ENCODE measurements at places on chromosomes 2 and 18.

- no peak for DNase-seq
Observed at GRCh38 chr2:7788736-7789135, 871.5 kb downstream of the RNF144A start.

- DNase-seq = no peak
Observed at GRCh38 chr2:72136933-72137497, 10.6 kb downstream of the CYP26B1 start.

- no peak for DNase-seq
Observed at GRCh38 chr2:226159875-226160479, 639.6 kb downstream of the IRS1 start.

GRCh38 chr2:71067567-71068217 lies 756 bp upstream of the NAGK start:
- no peak for DNase-seq

DNA sequence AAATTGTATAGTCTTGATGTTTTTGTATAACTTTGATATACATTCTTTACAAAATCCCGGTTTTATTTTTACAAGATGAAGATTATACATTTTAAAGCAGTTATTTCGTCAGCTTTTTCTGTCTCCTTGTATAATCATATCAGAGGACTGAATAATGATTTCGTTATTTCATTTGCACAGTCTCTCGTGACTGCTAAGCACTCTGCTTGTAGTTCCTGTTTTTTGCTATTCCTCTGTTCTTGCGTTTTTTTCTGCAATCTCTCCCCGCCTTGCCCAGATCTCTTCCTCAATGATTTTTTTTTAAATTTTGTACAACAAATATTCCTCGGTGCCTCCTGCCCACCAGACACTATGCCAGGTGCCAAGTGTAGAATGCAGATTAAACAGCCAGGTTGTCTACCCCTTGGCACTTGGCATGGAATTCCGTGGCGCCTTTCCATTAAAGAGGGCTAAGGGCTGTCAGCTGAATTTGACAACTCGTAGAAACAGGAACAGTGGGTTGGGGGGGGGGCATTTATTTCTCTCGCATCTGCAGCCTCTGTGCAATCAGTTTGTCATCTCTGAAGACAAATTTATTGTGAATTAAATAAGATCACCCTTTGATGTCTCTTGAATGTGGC lies 69.6 kb downstream of the KLHL29 start:
- DNase-seq = no peak

DNA sequence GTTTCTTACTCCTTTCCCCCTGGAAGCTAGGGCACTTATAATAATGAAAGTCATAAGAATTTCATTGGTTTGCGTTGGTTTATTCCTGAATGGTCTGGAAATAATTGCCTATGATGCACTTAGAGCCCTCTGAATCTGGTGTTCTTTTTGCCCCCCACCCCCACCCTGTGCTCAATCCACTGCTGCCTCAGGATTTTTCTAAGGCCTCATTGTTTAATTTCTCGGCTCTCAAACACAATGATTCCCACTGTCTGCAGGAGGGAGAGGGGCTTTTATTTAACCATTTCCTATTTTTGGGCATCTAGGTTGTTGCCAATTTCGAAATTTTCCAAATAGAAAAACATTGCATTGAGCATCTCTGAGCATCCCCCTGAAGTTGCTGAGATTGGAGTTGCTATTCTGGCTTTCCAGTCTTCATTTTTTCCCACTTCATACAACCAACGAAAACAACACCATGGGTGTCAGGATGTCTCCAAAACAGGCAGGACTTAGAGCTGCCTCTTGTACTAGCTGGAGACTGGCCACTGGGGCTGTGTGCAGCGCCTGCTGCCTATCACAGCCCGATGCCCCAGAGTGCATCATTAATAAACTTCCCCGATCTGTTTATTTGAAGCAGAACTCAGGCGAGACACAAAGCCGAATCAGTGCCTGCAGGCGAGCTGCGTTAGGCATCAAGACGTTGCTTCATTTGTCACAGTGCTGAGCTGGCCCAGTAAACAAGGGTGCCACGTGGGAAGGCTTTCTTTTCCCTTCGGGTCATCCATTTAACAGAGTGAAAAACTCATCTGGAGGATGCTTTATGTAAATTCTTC lies 1.8 kb upstream of the PCARE start:
- no peak for DNase-seq

- DNase-seq = no peak
Observed at GRCh38 chr2:74538881-74539339, 9.2 kb downstream of the HTRA2 start.

- no peak for DNase-seq
Observed at GRCh38 chr2:23381084-23381483, 3.9 kb upstream of the KLHL29 start.

DNA sequence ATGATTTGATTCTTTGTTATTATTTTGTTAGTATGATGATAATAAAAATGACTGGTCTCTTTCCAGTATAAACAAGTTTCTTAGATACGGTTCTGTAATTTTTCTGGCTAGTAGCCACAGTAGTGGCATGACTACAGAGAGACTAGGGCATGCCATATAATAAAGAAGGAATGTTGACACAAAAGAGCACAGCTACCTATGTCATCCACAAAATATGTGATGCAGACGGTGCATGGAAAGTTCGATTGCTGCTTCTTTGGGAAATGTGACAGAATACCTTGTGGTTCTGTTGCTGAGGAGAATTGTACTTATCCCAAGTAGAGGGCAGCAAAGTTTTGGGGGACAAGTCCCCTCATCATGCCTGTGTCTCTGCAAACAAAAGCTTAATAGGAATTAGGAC lies 26.1 kb upstream of the SETBP1 start:
- DNase-seq = no peak

DNA sequence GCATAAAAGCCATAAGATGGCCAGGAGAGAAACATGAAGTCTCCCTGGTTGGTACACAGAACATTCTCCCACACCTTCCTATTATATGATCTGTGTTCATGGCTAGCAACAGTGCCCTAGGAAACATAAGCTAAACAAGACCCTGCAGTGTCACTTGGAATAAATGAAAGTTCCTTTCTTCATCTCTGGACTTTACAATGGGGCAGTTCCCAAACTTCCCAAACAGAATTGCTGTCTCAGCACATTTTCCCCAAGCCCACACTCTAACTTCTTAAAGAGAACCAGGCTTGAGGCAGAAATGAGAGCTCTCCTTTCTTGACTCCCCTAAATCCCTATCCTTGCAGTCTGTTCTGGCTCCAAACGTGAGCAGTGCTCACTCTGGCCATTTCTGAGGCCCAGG lies 173.2 kb upstream of the CREB1 start:
- no peak for DNase-seq

- DNase-seq = no peak
Observed at GRCh38 chr2:125644257-125644656, 1011.7 kb upstream of the GYPC start.

DNA sequence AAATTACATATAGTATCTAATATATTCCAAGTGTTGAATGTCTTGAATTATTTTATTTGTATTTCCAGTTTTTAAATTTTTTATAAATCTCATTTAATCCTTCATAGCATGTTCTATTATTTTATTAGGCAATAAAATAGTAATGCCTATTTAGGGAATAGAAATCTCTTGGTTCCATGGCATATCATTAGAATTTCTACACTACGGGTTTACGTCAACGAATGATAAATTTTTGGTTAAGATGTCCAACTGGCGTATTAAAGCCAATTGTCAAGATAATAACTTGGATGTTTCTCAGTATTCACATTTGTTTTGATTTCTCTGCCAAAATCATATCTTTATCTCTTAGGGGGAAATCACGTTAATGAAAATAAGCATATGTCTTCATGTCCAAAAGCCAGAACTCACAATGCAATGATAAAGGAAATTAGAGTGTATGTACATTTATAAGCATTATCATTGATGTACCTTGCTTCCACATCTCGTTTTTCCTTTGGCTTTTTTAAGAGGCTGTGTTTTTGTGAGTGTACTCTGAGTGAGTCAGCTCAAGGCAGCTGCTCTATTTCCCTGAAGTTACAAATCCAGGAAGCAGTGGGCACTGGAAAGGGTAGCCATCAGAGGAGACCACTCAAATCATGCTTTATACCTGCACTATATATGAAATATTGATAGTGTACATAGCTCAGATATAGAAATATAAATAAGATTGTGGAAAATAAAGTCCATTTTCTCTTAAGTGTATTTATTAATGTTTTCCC lies 115.8 kb upstream of the PDE1A start:
- no peak for DNase-seq

GRCh38 chr2:112345030-112346027 lies 69.9 kb downstream of the ZC3H6 start:
- no peak for DNase-seq

Measured in C1 segment of cervical spinal cord (tissue), 14 donors.